ENCODE measurements at places on chromosomes 2 and 18.

GRCh38 chr18:25282896-25283703 is 68.9 kb downstream of the ZNF521 start:
- DNase-seq: no peak

- DNase-seq: peak; percentile 59
These were observed 4.2 kb downstream of the PXDN start for GRCh38 chr2:1739961-1740715.

GRCh38 chr2:195683174-195683573 is 26.1 kb downstream of the SLC39A10 start:
- DNase-seq: no peak

DNA sequence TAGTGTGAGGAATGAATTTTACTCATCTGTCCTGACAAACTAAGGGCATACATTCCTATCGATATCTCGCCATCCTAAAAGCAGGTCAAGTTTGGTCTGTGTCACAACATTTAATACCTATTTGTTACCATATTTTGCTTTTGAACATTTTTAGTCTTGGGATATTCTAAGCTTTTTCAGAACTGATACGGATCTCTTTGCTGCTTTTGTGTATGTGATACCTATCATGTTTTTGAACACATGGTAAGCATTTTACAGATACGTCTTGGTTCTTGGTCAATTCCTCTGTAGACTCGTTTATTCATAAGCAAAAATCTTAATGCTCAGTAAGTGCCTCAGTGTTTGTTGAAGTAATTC is 592 bp downstream of the ZNF397 start:
- DNase-seq: no peak

- peak; percentile 19 for DNase-seq
These were observed 313.9 kb downstream of the GBX2 start for GRCh38 chr2:235854276-235854675.

GRCh38 chr18:75304678-75305557 is 94.3 kb downstream of the TSHZ1 start:
- DNase-seq: no peak

DNA sequence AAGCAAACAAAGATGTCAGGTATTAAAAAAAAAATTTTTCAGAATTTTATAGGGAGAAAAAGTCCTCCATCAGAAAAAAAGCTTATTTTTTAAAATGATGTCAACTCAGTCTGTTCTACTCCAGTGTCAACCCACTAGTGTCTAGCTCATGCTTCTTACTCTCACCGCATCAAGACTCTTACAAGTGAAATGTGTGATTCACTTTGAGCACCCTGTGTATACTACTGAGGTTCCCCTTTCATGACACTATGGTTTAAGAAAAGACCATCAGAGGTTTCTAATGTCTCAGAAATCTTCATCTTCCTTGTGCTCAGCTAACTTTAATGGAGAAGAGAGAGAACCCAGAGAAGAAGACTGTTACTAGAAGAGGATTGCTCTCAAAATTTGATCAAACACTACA is 43.4 kb downstream of the FEZ2 start:
- no peak for DNase-seq

- DNase-seq: no peak
These were observed 80.5 kb downstream of the DTNB start for GRCh38 chr2:25592766-25593292.

- peak; percentile 59 for DNase-seq
These were observed 119.4 kb downstream of the CYRIA start for GRCh38 chr2:16546128-16546754.

DNA sequence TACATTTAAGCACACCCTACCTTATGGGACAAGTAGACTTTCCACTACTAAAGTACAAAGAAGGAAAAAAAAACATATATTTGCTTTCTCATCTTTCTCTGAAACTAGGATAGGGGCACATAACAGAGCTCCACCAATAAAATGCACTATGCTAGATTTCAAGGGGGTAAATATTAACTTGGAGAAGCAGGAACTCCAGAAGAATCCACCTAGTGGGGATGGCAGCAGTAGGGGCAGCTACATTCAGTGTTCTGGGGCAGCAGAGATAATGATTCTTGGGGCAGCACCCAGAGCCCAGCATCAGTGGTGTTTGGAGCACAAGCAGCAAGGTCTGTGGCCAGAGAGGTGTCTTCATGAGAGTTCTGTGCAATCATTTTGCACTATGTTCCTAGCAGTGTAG is 64.7 kb downstream of the DTNB start:
- no peak for DNase-seq

GRCh38 chr2:236786751-236787150 is 217.1 kb downstream of the ACKR3 start:
- DNase-seq: no peak

GRCh38 chr2:173151671-173152401 is 76.2 kb downstream of the MAP3K20 start:
- DNase-seq: peak; percentile 69

DNA sequence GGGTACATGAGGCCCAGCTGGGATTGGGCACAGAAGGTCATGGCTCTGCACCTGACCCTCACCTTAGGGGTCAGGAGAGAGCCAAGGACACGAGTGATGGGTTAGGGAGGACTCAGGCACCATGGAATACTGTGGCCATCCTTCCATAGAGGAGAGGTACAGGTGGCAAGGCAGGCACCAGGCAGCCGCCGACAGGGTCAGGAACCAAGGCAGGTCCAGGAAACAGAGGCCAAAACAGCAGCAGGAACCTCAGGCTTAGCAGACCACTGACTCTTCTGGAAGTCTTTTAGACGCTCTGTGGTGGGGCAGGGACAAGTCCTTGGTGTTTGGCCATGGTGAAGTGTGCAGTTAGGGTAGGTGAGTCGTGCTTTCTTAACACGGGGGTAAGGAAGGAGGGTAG is 128.0 kb downstream of the NEDD4L start:
- DNase-seq: no peak

- peak; percentile 64 for DNase-seq
These were observed 7.6 kb upstream of the MSTN start for GRCh38 chr2:190069936-190070696.

DNA sequence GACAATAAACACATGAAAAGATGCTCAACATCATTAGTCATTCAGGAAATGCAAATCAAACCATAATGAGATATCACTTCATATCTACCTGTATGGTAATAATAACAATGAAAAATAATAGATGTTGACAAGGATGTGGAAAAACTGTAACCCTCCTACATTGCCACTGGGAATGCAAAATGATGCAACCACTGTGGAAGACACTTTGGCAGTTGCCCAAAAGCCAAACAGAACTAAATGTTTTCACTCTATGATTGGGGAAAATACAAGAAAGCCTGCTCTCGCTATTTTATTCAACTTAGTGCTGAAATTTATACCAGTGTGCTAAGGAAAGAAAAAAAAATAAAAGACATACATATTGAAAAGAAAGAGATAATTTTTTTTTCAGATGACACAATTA is 934.5 kb downstream of the CNTNAP5 start:
- DNase-seq: no peak

- no peak for DNase-seq
These were observed 95.9 kb upstream of the LCLAT1 start for GRCh38 chr2:30351116-30351515.

GRCh38 chr2:14720319-14720718 is 87.8 kb downstream of the LRATD1 start:
- DNase-seq: peak; percentile 43

DNA sequence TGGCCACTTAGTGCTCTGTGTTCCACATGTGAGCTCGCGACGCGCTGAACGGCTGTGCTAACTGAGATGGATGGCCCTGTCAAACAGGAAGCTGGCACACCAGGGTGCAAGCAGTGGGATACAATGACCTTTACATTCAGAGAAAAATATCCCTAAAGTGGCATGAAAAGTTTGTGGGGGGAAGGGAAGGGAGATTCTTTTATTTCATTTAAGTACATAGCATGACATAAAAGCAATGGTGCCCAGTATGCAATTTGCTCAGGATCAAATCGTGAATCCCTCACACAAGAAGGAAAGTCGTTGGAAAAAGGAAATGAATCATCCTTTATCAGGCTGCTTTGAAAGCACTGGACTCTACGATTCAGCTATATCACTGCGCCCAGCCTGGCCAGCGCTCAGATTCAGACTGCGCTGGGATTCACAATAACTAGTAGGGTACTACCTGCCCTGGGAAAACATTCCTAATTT is 26.0 kb downstream of the SATB2 start:
- DNase-seq: peak; percentile 1

- DNase-seq: no peak
These were observed 178.0 kb downstream of the RND3 start for GRCh38 chr2:150309311-150310080.

GRCh38 chr18:54878159-54878622 is 49.9 kb downstream of the RAB27B start:
- DNase-seq: no peak

All from kidney tubule cell (primary cell).